Epithelial cell of esophagus (primary cell): ENCODE measurements at places on chromosomes 1 and 21.
A peak's percentile ranks its signal among the peaks of the same experiment; 100 is the strongest.

- DNase-seq = peak; percentile 99
These were observed 105.9 kb upstream of the SLC45A1 start for GRCh38 chr1:8211883-8212579.

GRCh38 chr1:154496383-154496782, 5.6 kb upstream of the TDRD10 start:
- no peak for DNase-seq

DNA sequence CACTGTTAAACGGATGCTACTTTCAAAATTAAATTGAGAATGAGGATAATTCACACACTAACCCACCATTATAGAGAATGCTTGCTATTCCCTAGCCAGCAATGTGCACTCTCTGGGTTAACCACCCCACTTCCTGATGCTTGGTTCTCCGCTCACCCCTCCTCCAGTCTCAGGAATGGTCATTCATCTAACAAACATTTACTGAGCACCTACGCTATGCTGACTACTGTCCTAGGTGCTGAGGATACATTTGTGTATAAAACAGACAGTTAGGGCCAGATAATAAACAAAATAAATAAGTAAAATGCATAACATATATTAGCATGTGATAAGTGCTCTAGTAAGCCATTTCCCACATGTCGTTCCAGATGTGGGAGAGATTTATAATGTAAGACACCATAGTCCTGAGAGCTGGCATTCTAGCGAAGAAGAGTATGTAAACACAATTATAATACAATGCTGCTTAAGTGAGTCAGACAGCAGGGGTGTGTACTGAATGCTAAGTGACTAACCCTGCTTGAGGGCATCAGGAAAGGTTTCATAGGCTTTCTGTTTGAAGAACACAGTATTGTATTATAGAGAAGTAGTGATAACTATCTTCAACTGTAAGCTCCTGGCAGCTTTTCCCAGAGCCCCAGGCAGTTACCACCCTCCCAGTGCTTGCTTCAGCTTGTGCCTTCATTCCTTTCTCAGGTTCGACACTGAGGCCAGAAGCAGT, 126.7 kb upstream of the CACHD1 start:
- DNase-seq = peak; percentile 99

DNA sequence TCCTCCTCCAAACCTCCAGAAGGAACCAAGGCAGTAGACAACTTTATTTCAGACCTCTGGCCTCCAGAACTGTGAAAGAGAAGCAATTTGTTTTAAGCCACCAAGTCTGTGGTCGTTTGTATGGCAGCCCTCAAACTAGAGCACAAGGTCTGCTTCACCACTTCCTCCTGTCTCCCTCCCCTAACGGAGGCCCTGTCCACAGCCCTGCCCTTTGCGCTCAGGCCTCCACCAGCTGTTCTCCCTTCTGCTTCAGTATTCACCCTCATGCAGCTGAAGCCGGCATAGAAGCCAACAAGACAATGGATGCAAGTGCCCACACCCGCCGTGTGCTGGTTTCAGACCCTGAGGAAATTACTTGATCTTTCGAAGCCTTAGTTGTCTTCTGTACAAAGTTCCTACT, 364.1 kb downstream of the HHAT start:
- DNase-seq = no peak

DNA sequence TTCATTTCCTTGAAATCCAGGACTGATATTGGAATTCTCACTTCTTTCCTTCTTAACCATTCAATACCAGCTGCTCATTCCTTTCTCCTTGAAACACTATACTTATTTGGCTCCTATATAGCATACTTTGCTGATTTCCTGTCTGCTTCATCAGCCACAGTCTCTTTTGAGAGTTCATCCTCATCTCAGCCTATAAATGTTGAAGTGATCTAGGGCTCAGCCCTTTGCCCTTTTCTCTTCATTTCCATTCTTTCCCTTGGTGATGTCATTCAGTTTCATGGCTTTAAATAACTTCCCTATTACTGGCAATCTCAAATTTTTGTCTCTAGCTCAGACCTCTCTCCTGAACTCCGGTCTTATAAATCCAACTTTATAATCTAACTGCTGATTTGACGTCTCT, 24.1 kb upstream of the RABGAP1L start:
- no peak for DNase-seq

DNA sequence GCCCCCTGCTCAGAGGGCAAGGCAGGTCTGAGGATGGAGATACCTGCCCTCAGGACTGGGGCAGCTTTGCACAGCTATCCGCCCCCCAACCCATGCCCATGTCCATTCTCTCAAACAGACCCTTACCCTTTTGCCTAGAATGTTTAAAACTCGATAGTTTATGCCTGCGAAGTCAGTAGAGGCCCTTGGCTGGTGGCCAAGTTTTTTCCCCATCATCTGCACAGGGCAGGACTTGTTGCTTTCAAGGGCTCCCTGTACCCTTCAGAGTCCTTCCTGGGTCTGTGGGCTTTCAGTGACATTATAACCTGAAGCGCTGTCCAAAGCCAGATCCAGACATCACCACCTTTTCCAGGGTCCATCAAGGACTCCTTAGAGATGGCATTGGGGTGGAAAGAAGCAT, 148.7 kb upstream of the ZNF644 start:
- no peak for DNase-seq

GRCh38 chr1:71899881-71900280, 382.5 kb downstream of the NEGR1 start:
- DNase-seq = no peak

- no peak for DNase-seq
These were observed 12.2 kb downstream of the TMEM53 start for GRCh38 chr1:44661781-44662682.

- peak; percentile 38 for DNase-seq
These were observed 34.3 kb downstream of the SLC35D1 start for GRCh38 chr1:67019600-67020136.

DNA sequence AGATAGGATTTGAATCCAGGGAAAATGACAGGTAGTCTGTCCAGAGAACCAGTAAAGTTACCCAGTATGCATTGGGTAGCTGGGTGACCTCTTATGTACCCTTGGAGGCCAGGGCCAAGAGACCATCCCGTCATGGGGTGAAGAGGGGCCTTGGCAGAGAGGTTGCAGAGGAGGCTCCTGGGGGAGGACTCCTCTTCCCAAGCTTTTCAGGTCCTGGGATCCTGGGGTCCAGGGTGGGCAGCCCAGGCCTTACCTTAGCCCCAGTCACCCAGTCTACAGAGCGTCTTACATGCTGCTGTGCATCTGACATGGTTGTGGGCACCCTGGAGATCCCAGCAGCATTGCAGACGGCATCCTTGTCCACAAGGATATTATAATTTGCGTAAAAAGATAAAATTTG, 14.0 kb downstream of the PMF1 start:
- DNase-seq = no peak

DNA sequence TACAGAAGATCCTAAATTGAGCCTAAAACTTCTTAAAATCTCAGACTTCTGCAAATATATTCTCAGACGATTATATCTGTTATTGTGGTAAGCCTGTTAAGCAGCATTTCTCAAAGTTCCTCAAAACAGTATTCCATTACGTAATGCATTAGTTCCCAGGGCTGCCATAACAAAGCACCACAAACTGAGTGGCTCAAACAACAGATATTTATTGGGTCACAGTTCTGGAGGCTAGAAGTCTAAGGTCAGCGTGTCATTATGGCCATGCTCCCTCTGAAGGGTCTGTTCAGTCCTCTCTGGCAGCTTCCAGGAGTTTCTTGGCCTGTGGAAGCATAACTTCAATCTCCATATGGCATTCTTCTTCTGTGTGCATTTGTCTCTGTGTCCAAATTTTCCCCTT, 103.5 kb upstream of the ST6GALNAC5 start:
- no peak for DNase-seq

- DNase-seq = no peak
These were observed 1368.6 kb upstream of the ADGRL4 start for GRCh38 chr1:80375109-80375508.

- DNase-seq = no peak
These were observed 78.6 kb downstream of the LAMC1 start for GRCh38 chr1:183101841-183102276.

DNA sequence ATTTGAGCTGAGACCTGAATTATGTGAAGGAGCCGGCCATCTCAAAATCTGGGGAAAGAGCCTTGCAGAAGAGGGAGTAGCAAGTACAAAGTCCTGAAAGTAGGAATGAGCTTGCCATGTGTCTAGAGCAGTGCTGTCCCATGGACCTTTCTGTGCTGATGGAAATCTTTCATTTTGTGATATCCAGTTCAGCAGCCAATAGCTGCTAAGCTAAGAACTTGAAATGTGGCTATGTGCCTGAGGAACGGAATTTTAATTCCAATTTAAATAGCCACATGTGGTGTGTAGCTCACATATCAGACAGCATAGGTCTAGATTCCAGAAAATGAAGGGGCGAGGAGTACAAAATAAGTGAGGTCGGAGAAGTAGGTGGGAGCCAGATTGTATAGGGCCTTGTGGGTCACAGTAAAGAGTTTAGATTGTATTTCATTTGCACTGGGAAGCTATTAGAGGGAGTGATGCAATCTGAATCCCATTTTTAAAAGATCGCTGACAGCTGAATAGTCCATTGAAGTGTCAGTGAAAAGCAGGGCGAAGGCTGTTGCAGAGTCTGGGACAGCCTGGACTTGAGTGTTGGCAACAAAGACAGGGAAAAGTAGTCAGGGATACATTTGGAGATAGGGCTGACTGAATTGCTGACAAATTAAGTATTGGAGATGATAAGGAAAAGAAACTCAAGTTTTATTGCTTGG, 80.3 kb downstream of the TMEM200B start:
- DNase-seq = no peak

DNA sequence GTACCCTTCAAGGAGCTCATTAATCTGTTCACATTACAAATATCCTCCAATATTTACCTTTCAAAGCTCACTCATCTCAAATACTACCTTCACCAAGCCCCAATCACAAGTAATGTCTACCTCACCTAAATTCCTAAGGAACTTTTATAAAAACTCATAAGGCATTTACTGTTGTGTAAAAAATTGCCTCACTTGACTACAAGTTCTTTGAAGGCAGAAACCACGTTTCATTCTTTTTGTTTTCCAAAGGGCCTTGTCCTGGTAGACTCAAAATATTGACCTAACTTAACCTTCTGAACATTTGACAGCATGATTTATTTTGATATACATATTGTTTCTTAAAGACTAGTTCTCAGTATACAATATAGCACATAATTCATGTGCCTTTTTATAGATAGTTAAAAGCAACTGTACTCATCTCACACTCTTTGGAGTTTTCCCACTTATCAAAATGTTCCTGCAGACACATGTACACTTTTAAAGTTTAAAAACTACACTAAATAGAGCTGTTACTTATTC, 2.5 kb downstream of the USP33 start:
- no peak for DNase-seq

- no peak for DNase-seq
These were observed 11.7 kb downstream of the LHX9 start for GRCh38 chr1:197928849-197929336.

DNA sequence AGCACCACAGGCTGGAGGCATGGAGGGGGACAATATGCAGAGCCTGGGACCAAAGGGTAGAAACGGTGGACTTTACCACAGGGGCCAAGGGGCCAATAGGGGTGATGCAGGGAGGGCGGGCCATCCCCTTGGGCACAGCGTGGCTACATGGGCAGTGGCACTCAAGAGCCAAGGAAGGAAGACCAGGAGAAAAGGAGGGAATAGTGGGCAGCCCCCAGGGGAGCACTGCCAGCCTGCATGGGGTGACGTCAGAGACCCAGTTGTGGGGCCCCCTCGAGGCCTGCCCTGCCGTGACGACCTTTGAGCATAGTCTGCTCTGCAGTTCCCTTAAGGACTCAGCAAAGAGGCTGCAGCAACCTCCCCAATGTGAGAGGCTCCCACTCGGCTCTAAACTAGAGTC, 95.5 kb upstream of the TMPRSS2 start:
- no peak for DNase-seq

- peak; percentile 29 for DNase-seq
These were observed 447 bp downstream of the RUNX3 start for GRCh38 chr1:24929398-24930259.

DNA sequence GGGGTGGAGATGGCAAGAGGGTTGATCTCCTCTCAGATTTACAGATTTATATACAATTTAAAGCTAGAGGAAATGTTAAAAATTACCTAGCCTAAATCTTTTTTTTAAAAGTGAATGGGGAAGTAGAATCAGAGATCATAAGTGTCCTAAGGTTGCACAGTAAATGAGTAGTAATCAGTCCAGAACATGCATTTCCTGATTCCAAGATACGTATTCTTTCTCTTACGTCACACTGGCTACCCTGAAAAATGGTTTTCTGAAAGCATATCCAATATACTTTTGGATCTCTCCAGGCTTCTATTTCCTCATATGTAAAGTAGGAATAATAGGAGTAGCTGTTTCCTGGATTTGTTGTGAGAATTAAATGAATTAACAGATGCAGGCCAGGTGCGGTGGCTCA, 11.7 kb downstream of the GADD45A start:
- no peak for DNase-seq

DNA sequence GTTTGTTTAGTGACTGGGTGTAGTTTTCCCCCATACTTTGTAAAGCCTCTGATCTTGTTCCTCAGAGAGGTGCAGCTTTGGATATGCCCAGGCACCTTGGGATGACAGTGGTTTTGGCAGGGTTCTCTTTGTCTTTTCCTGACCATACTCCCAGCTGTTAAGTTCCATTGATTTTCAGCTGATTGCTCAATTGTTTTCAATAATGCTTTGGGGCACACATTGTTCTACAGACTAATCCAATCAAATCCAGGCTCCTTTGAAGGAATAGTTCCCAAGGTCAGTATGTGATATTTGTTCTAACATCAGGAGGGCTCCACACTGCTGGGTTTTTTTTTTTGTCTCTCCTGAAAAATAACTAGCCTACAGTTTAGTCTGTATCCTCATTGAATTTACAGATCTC, 24.8 kb downstream of the PPP2R5A start:
- no peak for DNase-seq

GRCh38 chr1:214664651-214665433, 61.8 kb downstream of the CENPF start:
- no peak for DNase-seq

GRCh38 chr1:96340686-96341085, 380.9 kb upstream of the PTBP2 start:
- DNase-seq = no peak

- no peak for DNase-seq
These were observed 3.0 kb downstream of the CNR2 start for GRCh38 chr1:23910144-23910543.

DNA sequence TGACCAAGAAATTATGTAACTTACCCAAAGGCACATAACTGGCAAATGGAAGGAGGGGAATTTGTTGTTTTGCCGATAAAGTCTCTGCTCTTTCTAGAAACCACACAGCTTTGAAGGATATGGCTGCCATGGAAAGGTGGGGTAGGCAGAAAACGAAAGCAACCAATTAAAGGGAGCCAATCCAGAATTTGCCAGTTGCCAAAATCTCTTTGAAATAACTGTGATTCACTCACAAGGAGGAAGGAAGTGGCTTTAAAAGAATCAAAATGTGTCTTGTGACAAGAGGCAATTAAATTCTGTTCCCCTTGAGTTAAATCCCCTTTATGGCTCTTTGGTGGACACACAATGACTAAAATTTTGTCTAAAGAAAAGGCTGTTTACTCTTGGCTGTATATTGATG, 61.2 kb upstream of the CCDC190 start:
- no peak for DNase-seq

- DNase-seq = no peak
These were observed 124.5 kb downstream of the PTPRC start for GRCh38 chr1:198763298-198763714.
